ENCODE measurements at places on chromosomes 13 and 19.

GRCh38 chr13:50222569-50223332 is 207.5 kb downstream of the KCNRG start:
- no peak for DNase-seq

- DNase-seq, result peak; percentile 1
Observed at GRCh38 chr13:78022164-78022877, 103.7 kb upstream of the EDNRB start.

GRCh38 chr13:99404005-99404755 is 97.0 kb upstream of the GPR183 start:
- no peak for DNase-seq

- no peak for DNase-seq
Observed at GRCh38 chr13:40186626-40187323, 479.7 kb downstream of the FOXO1 start.

- DNase-seq, result no peak
Observed at GRCh38 chr13:64934569-64935362, 2295.4 kb downstream of the PCDH9 start.

GRCh38 chr13:105135852-105136615 is 1399.4 kb downstream of the EFNB2 start:
- no peak for DNase-seq

- no peak for DNase-seq
Observed at GRCh38 chr13:95234242-95234641, 67.0 kb downstream of the ABCC4 start.

- DNase-seq, result no peak
Observed at GRCh38 chr19:42093505-42093904, 17.5 kb downstream of the ZNF574 start.

GRCh38 chr13:64480672-64481071 is 2749.5 kb downstream of the PCDH9 start:
- DNase-seq, result no peak

- DNase-seq, result no peak
Observed at GRCh38 chr19:6402837-6403608, 10.1 kb upstream of the GTF2F1 start.

DNA sequence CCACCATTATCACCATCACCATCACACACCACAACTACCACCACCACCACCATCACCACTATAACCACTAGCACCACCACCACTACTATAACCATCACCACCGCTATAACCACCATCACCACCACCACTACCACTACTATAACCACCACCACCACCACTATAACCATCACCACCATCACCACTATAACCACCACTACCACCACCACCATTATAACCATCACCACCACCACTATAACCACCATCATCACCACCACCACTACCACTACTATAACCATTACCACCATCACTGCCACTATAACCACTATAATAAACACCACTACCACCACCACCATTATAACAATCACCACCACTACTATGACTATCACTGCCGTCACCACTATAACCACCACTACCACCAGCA is 173.2 kb downstream of the DCLK1 start:
- DNase-seq, result no peak

DNA sequence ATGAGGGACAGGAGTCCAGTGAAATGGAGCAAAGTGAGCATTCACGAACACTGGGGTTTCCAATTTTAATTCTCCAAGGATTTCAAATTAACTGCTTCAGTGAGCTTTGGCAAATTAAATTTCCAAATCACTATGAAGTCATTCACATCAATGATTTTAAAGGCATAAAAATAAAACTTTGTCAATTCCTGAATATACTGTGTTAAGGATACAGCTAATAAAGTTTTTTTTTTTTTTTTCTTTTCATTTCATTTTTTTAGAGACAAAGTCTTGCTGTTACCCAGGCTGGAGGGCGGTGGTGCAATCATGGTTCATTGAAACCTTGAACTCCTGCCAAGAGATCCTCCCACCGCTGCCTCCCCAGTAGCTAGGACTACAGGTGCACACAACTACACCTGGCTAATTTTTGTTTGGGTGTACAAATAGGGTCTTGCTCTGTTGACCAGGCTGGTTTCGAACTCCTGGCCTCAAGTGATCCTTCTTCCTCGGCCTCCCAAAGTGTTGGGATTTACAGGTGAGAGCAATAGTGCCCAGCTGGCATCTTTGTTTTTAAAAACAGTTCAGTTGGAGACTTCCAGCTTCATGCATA is 21.9 kb downstream of the RBM26 start:
- no peak for DNase-seq

DNA sequence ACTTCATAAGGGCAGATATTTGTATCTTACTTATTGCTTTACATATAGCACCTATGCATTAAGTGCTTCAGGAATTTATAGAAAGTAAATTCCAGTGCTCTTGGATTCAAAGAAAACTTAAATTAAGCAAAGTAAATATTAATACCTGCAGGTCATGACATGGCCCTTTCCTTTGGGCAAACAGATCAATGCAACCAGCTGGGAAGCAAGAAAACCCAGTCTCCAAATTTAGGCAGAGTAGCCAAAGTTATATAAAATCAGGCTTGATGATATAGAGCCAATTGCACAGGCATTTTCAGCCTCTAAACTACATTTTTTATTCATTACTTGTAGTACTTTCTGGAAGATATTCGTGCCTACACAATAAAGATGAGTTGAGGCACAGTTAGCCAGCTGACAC is 16.9 kb downstream of the TGDS start:
- DNase-seq, result no peak

GRCh38 chr13:80276371-80277289 is 64.3 kb downstream of the SPRY2 start:
- DNase-seq, result no peak

- DNase-seq, result no peak
Observed at GRCh38 chr13:103557878-103558277, 491.7 kb upstream of the SLC10A2 start.

GRCh38 chr13:50153876-50154275 is 138.6 kb downstream of the KCNRG start:
- no peak for DNase-seq

- no peak for DNase-seq
Observed at GRCh38 chr13:112596235-112596634, 8.3 kb upstream of the TUBGCP3 start.

DNA sequence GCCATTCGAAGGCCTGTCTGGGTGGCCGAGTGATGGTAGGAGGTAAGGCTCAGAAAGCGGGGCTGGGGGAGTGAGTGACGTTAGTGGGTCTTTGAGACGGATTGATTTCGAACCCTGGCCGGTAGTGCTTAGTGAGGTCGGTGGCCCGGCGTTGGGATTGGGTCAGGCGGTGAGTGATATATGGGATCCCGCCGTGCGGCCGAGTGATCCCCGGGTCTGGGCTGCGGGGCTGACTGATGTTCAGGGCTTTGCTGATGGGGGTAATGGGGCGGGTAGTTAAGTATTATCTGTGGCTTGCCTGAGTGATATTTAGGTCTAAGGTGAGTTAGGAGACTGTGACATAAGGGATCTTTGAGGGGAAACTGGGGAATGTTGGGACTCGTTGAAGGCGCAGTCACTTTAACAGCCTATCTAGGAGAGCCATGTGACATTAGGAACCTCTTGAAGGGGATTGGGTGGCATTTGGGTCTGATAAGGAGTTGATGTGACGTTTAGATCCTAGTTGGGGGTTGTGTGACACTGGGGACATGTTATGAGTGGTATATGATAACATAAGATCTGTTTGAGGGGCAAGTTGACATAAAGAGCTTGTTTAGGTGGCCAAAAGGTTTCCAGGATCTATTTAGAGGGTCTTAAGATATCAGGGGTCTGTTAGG is 543 bp downstream of the PSMC4 start:
- DNase-seq, result no peak

GRCh38 chr19:9309974-9310446 is 372 bp upstream of the ZNF699 start:
- DNase-seq, result peak; percentile 74

- no peak for DNase-seq
Observed at GRCh38 chr19:4951656-4952055, 17.3 kb upstream of the KDM4B start.

DNA sequence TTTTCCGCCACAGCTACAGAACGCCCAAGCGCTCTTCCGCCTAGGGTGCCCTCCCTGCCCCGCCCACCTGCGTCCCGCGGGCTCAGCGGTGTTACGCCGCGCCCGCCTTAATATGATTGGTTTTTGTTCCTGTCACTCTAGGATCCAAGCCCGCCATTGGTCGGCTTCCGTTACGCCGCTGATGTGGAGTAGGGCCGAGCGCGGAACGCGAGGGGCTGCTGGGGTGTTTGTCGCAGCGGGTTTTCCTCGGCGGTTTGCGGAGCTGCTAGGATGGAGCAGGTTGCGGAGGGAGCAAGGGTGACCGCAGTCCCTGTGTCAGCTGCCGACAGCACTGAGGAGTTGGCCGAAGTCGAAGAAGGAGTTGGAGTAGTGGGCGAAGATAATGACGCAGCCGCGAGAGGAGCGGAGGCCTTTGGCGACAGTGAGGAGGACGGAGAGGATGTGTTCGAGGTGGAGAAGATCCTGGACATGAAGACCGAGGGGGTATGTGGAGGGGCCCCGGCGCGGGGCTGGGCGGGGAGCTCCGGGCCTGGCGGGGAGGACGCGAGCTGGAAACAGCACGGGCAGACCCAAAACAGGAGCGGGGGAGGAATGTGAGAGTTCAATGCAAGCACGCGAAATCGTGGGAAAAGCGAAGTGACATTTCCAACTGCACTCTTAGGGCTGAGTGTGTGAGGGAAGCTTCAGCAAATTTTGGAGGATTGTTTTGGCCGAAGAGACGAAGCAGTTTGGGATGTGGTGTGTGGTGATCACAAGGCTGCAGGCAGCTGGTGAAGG is at the start of gene MPHOSPH8:
MPHOSPH8 (plus strand) TSS at position 181 of the 777 bp plus-strand sequence; CDS start at position 271, 90 bp downstream.
- DNase-seq, result peak; percentile 82

GRCh38 chr19:32012206-32012605 is 333.2 kb upstream of the ZNF507 start:
- no peak for DNase-seq

DNA sequence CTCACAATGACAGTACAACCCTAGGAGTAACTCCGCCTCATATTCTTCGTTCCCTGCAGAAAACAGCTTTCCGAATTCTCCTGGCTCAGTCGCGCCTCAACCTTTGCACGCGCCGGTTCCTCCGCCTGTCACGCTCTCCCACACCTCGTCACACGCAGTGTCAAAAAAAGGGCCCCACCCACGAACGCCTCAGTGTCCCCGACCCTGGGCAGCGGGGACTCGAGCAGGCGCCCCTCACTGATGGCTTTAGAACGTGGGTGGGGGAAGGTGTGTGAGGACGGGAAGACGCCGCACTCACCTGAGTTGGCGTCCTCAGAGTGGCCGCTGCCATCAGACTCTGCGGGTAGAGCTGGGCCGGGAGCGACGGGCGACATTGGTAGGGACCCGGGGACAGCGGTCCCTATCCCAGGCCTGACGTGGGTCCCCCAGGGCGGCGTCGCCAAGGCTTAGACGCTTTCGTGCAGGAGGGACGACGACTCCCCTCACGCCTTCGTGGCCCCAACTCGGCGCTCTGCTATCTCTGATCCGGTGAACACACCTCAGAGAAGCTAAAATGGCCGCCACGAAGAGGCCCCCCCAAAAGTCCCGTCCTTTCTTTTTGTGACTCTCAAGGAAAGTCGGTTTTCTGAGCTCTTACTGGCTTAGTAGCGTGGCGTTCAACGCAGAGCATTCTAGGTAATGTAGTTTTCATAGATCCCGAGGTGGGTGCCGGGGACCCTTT is at the start of gene ZNF154:
ZNF154 (minus strand) TSS at position 564 of the 721 bp plus-strand sequence; CDS start at position 331, 233 bp downstream.
- DNase-seq, result no peak

DNA sequence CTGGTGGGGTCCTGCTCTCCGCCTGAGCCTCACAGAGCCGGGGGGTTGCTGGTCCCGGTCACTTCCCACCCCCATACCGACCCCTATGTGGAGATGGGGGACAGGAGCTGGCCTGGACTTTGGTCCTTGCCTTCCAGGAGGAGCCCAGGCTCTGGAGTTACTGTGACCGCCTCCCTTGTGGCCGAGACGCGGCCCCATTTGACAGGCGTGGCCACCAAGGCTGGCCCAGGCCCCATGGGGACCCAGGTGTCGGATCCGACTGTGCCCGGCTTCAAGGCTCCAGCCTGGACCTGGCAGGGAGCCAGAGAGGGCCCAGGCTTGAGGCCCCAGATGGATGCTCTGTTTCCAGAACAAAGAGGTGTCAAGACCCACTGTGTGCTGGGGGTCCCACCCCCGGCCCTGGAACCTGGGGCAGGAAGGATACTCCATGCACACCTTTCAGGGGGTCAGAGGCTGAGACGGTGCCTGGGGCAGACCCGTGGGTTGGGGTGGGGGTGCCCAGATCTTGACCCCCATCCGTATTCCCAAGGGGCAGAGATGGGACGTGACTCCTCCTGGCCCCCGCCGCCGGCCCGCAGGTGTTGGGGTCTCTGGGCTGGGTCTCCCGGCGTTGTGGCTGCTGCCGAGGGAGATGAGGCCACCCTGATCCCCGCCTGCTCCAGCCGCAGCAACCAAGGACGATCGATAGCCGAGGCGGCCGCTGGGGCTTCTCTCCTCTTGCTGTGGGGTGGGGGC is 47.8 kb upstream of the TCF3 start:
- no peak for DNase-seq

GRCh38 chr13:70391678-70392077 is 283.4 kb upstream of the KLHL1 start:
- no peak for DNase-seq

- no peak for DNase-seq
Observed at GRCh38 chr13:103157016-103157415, 90.8 kb upstream of the SLC10A2 start.

- DNase-seq, result no peak
Observed at GRCh38 chr13:27125357-27126282, 46.0 kb downstream of the USP12 start.

GRCh38 chr13:27975564-27976361 is 6.6 kb upstream of the CDX2 start:
- no peak for DNase-seq

DNA sequence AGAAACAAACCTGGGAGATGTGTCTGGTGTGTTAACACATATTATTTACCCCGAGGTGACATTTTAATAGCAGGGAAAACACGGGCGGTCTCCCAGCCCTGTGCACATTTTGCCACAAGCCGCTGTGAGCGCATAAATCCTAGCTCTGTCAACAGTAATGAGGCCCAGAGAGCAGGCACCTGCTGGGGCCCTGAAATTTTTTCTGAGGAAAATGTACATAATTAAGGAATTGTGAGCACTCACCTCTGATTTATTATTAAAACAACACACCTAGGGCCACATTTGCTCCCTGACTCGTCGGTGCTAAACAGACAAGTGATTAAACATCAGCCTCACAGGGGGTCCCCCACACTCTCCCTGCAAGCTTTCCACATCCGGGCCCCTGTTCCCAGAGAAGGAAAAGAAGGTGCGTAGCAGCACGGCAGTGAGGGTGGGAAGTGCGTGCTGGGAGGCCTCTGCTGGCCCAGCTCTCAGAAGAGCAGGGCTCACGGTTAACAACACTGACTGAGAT is 616.3 kb downstream of the UQCRFS1 start:
- DNase-seq, result no peak

GRCh38 chr19:46299695-46300094 is 2.9 kb downstream of the HIF3A start:
- no peak for DNase-seq

Data from stimulated activated CD8-positive, alpha-beta memory T cell treated with anti-CD3 and anti-CD28 coated beads, Interleukin-7, amount 100 ng/mL, for 24 hours (primary cell).